ENCODE measurements at places on chromosomes 11 and 22.

DNA sequence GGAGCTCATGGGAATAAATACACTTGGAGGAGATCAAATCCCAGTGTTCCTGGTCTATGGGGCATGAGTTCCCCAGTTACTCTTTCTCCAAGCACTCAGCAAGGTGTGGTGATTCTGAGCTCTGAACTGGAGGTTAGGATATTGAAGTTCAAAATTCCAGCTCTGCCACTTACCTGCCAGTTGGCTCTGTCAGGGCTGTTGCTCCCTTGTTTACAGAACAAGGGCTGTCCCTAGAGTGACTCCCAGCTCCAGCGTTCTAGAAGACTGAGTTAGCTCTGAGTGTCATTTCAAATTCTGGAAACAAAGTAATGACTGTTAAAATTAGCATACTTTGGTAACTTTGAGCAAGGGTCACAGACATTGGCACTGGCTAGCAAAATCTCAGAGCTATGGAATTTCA, 69.7 kb upstream of the ZBED5 start:
- DNase-seq: no peak

GRCh38 chr11:87754685-87755084, 420.6 kb downstream of the RAB38 start:
- DNase-seq: no peak

DNA sequence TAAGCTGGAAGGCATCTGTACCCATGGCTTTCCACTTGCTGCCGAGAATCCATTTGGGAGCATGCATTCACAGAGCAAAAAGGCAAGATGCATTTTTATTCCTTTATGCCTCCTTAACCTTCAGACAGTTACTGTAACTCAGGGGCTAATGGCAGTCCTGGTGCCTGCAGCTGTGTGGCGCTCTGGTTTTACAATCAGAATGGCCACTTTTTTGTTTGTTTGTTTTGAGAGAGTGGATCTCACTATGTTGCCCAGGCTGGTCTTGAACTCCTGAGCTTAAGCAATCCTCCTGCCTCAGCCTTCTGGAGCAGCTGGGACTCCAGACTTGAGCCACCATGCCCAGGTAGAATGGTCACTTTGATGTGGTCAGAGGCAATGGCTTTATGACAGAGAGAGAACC, 101.8 kb downstream of the NAV2 start:
- no peak for DNase-seq

- DNase-seq: no peak
Observed at GRCh38 chr11:120401506-120401905, 65.3 kb downstream of the ARHGEF12 start.

DNA sequence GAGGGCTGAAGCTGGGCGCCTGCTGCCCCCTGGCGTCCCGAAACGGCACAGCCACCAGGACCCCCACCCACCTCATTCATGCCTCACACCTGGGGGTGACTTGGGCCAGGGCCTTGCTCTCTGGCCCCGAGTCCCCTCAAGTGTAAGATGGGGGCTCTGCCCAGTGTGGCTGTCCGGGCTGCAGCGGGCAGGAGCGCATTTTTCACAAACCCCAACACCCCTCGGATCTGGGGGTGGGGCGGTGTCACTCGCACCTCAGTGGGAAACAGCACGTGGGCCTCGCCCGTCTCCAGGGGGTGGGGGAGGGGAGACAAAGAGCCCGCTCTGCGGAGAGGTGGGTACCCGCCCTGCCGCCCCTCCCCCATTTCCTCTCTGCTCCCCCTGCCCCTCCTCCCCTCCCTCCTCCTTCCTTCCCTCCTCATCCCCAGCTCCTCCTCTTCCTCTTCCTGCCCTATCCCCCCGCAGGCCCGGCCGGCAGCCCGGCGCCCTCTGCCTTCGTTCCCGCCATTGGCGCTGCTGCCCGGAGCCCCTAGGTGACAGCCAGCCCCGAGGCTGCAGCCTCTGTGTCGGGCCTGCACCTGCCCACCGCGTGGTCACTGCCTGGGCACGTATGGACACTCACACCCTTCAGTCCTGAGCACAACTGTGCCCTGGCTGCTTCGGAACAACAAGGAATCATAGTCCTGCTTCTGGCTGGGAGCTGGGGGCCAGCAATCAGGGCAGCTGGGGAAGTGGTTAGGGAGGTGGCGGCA, 6.8 kb upstream of the CDKN1C start:
- DNase-seq: no peak
